ENCODE measurements at places on chromosomes 16 and 17. TPM values are rescaled to one million over a fixed set of nuclear protein-coding genes. Genes with fewer than 3 reads are reported as not detected.
A peak's percentile ranks its signal among the peaks of the same experiment; 100 is the strongest.

DNA sequence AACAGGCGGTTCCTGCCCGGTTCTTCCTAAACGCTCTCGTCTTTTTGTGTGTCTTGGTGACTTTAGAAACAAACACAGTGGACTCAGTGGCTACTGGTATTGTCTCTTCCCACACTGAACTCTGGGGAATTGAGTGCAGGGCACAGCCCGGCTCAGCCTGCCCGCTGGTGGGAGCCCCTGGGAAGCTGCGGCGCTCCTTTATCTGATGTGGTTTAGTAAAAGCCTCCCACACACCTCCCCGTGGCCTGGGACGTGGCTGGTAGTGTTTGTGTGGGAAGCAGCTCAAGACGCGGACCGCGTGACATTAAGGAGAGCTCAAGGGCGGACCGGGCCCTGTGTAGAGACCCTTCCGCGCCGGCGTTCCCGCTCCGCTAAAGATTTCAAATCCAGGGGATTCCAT lies 55.4 kb upstream of the PVALEF start:
- H3K4me1 ChIP-seq = no peaks in the 10 kb centered on the region
- no peaks in the 10 kb centered on the region for H3K27me3 ChIP-seq
- H3K4me3 ChIP-seq = no peak overlapping the region
- no peak for DNase-seq
- peaks cover 7% of the 10 kb centered on the region for H3K36me3 ChIP-seq
- no peak overlapping the region for H3K27ac ChIP-seq

DNA sequence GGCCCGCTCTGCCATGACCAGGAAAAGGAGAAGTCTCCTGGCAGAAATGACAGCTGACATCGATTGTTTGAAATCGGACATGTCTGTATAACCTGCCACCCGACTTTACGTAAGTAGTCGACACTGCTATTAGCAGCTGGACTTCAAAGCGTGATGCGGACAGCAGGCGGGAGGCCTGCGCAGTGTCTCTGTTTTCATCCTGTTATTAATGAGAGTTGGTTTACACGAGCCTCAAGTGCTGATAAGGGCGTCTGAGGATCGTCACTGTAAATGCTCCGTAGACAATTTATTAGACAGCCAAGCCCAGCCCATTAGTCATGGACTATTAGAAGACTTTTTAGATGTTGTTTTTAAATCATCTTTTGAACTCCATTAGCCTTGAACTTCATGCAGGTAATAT lies 328.3 kb downstream of the FOXL1 start:
- H3K4me1 ChIP-seq = no peaks in the 10 kb centered on the region
- H3K4me3 ChIP-seq = no peak overlapping the region
- H3K27ac ChIP-seq = no peak overlapping the region
- H3K27me3 ChIP-seq = no peaks in the 10 kb centered on the region
- DNase-seq = no peak

- no peak overlapping the region for H3K27ac ChIP-seq
- no peak for DNase-seq
- H3K27me3 ChIP-seq = no peaks in the 10 kb centered on the region
- peaks cover 3% of the 10 kb centered on the region for H3K4me1 ChIP-seq
- H3K4me3 ChIP-seq = no peak overlapping the region
Measured at GRCh38 chr17:1473841-1474240, 17.8 kb upstream of the CRK start.

- H3K27me3 ChIP-seq = no peaks in the 10 kb centered on the region
- H3K27ac ChIP-seq = no peak overlapping the region
- no peak overlapping the region for H3K4me3 ChIP-seq
- H3K4me1 ChIP-seq = no peaks in the 10 kb centered on the region
- H3K36me3 ChIP-seq = no peaks in the 10 kb centered on the region
Measured at GRCh38 chr17:13346996-13347762, 254.6 kb downstream of the HS3ST3A1 start.

- DNase-seq = peak; percentile 85
- peak overlapping the region; percentile 32 for H3K27ac ChIP-seq
- H3K4me1 ChIP-seq = peaks cover 6% of the 10 kb centered on the region
- no peaks in the 10 kb centered on the region for H3K27me3 ChIP-seq
- H3K36me3 ChIP-seq = peaks cover 50% of the 10 kb centered on the region
- no peak overlapping the region for H3K4me3 ChIP-seq
Measured at GRCh38 chr17:49703557-49704277, 4.0 kb downstream of the SLC35B1 start.

DNA sequence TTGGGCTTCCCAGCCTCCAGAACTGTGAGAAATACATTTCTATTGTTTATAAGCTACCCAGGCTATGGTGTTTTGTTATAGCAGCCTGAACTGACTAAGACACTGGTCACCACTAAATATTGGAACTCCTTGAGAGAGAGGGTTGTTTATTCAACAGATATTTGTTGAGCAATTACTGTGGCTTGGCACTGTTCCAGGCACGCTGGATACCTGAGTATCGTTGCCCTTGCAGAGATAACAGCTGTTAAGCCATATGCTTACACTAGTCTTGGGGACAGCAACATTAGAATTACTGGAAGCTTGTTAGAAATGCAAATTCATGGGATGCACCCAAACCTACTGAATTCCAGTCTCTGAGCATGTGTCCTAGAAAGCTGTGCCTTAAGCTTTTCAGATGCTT lies 230.7 kb downstream of the HS3ST4 start:
- H3K27ac ChIP-seq = no peak overlapping the region
- H3K36me3 ChIP-seq = no peaks in the 10 kb centered on the region
- H3K4me3 ChIP-seq = no peak overlapping the region

- H3K27ac ChIP-seq = no peak overlapping the region
- peak; percentile 51 for DNase-seq
- H3K4me1 ChIP-seq = no peaks in the 10 kb centered on the region
- peak overlapping the region; percentile 46 for H3K4me3 ChIP-seq
- no peaks in the 10 kb centered on the region for H3K36me3 ChIP-seq
Measured at GRCh38 chr16:50245417-50246298, 20.7 kb upstream of the ADCY7 start.

DNA sequence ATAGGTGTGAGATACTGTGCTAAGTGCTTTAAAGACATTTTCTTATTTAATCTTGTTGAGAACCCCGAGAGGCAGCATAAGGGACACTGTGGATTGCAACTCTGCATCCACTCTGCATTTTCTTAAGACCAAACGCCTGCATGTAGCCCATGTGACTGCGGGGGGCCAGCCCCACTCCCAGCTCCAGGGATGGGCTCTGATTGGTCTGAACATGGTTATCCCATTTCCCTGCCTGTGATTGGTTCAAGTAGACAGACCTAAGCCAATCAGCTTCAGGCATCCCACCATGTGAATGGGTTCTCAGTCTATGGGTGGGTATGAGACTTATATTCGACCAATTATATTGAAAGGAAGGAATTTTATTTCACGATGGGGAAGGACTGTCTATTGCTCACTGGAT lies 33.2 kb upstream of the USP7 start:
- H3K4me1 ChIP-seq = no peaks in the 10 kb centered on the region
- DNase-seq = no peak
- H3K4me3 ChIP-seq = no peak overlapping the region

DNA sequence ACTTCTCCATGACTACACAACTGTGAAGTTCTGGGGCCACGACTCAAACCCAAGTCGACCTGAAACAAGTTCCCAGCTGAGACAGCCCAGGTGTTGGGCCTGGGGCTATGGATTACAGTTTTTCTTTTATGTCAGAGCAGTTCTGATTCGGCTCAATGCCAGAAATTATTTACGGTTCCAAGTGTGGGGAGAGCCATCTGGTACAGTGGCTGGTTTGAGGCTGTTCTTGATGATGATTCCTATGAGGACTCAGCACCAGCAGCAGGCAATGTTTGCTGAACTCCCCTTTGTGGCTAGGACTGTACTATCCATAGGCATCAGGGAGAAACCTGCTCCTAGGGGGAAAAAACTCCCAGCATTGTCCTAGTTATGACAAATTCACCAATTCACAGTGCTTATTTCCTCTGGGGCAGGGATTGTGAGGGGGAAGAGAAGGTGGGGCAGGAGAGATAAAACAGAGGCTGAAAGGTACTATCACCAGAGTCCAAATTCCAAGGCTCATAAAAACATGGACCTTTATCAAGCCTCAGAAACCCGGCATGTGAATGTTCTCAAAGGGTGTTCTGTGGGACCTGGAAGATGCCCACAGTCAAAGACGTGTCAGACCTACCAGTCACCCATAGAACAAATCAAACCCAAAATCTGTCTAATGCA lies 18.2 kb upstream of the CMTM4 start:
- no peak overlapping the region for H3K4me3 ChIP-seq
- no peaks in the 10 kb centered on the region for H3K27me3 ChIP-seq
- H3K36me3 ChIP-seq = no peaks in the 10 kb centered on the region
- H3K27ac ChIP-seq = no peak overlapping the region
- H3K4me1 ChIP-seq = no peaks in the 10 kb centered on the region

DNA sequence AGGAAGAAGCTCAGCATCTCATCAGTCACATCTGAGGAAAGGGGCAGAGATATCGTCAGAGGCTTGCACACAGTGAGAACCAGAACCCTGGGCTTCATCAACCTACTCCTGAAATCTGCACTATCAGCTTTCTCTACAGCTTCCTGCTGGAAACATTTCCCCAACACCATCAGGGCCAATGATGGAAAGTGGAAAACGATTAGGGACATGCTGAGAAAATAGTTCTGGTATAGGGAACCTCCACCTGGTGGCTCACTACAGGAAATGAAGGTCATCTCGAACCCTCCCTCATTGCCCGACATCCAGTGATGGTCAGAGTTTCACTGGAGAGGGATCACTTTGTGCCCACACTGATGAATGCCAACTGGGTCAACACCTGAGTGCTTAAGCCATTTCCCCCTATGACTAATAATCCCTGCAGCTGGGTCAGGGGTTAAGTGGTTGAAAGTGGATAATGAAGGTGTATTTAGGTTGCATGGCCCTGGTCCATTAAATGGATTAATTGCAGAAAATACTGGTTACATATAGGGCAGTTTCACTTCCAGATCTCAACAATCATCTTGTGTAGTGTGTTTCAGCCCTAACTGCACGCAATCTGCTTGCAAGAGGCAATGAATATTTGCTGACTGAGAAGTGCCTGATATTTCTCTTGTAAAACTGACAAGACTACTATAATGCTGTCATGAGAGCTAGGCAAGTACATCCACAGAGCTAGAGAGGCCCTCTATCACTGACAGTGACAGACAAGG lies 43.1 kb upstream of the GSG1L start:
- peak overlapping the region; percentile 32 for H3K27ac ChIP-seq
- H3K4me1 ChIP-seq = peaks cover 22% of the 10 kb centered on the region
- H3K36me3 ChIP-seq = peaks cover 67% of the 10 kb centered on the region
- H3K27me3 ChIP-seq = no peaks in the 10 kb centered on the region
- DNase-seq = no peak

DNA sequence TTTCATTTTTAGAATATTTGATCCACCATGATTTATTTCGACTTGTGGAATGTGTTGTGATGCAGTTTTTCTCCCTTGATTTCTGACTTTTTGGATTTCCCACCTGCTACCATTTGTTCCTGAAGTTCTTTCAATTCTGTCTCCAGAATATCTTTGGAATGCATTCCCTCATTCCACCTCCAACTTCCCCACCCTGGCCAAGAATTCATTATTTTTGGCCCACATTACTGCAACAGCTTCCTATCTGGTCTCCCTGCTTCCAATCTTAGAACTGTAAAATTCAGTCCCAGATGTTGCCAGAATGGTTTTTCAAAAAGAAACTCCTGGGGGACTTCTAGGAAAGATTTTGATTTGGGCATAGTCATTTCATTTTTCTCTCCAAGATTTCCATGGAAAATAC lies 182.3 kb upstream of the HS3ST4 start:
- no peaks in the 10 kb centered on the region for H3K27me3 ChIP-seq
- DNase-seq = no peak
- no peak overlapping the region for H3K27ac ChIP-seq
- H3K36me3 ChIP-seq = no peaks in the 10 kb centered on the region
- H3K4me1 ChIP-seq = no peaks in the 10 kb centered on the region

DNA sequence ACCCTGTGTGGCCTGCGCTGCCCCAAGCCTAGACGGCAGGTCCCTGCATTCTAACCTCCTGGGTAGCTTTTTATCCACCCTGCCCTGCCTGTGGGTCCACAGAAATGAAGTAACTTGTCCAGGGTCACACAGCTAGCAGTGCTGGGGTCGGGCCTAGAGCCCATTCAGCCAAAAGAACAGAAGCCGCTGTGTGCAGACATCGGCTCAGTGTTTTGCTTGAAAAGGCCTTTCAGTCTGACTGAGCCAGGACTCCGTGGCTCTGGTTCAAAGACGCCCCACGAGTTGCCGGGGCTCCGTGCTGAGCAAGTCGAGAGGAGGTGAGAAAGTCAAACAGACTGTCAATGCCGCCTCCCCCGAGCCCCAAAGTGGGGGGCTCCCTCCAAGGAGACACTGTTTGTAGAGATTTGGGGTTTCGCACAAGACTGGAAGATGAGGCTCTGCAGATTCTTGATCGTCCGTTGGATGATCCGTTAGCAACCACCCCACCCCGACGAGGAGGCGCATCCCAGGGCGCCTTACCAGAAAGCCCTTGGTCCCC lies 226.2 kb downstream of the NTN1 start:
- H3K4me3 ChIP-seq = no peak overlapping the region
- no peak overlapping the region for H3K27ac ChIP-seq
- no peaks in the 10 kb centered on the region for H3K27me3 ChIP-seq
- no peaks in the 10 kb centered on the region for H3K36me3 ChIP-seq
- no peak for DNase-seq

DNA sequence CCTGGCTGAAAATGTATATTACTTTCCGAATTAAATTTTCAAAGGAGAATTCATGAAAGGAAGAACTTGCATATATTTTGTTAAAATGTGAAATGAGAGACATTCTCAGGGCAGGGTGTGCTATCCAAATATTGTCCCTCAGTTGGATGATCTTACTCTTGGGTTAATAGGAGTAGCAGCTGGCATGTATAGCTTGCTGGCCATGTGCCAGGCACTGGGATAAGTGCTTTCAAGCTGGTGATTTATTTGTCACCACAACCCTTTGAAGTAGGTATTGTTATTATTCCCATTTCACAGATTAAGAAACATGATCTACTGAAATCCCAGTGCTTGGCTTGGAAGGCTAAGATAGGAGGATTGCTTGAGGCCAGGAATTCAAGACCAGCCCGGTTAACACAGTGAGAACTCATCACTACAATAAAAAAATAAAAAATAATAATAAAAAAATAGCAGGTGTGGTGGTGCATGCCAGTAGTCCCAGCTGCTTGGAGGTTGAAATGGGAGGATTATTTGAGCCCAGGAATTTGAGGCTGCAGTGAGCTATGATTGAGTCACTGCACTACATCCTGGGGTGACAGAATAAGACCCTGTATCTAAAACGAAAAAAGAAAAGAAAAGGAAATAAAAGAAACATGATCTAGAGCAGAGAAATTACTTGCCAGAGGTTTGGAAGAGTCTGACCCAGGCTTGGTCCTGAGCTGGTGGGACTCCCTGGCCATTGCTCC lies 11.6 kb upstream of the MPHOSPH6 start:
- H3K4me1 ChIP-seq = no peaks in the 10 kb centered on the region
- DNase-seq = no peak
- no peak overlapping the region for H3K27ac ChIP-seq
- no peaks in the 10 kb centered on the region for H3K27me3 ChIP-seq
- H3K36me3 ChIP-seq = no peaks in the 10 kb centered on the region
- H3K4me3 ChIP-seq = no peak overlapping the region

- no peaks in the 10 kb centered on the region for H3K36me3 ChIP-seq
- H3K4me1 ChIP-seq = no peaks in the 10 kb centered on the region
- H3K4me3 ChIP-seq = no peak overlapping the region
- no peaks in the 10 kb centered on the region for H3K27me3 ChIP-seq
- H3K27ac ChIP-seq = no peak overlapping the region
Measured at GRCh38 chr17:16488968-16489337, 3.0 kb downstream of the LRRC75A start.

- peaks cover 16% of the 10 kb centered on the region for H3K27me3 ChIP-seq
- no peak for DNase-seq
- peak overlapping the region; percentile 75 for H3K27ac ChIP-seq
Measured at GRCh38 chr16:89922477-89922883, 662 bp upstream of the TUBB3 start.

PRAC1 gene
- not detected for total RNA-seq

MEOX1 gene
- not detected for total RNA-seq

SMARCE1 gene
- 41.8 TPM for total RNA-seq

GPR179 gene
- not detected for total RNA-seq

All from right lobe of liver (tissue), 6 donors.